ENCODE measurements at places on chromosomes 2 and 18.

DNA sequence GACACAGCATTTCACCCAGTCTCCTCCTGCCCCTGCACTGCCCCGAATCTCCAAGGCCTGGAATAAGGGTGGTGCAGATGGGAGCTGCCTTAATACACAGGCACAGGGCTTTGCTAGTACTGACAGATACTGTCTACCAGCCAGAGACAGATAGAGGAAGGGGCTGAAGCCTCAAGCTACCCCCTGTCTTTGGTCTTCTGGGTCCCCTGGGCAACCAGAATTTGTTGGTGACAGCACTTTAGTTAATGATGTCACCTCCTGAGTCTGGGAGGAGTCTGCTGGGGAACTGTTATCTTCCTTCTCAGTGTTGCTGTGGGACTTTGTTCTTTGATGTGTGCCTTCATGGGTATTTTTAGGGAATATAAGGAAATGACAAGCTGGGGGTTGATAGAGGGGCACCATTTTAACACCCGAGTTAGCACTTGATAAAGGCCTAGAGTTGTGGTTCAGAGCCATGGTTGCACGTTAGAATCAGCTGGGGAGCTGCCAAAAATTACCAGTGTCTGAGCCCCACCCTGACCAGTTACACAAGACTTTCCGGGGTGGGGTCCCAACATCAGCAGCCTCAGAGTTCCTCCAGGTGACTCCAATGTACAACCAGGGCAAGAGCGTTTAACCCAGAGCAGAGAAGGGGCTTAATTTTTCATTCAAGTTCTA lies 136.8 kb downstream of the SMAD7 start:
- no peak for DNase-seq

DNA sequence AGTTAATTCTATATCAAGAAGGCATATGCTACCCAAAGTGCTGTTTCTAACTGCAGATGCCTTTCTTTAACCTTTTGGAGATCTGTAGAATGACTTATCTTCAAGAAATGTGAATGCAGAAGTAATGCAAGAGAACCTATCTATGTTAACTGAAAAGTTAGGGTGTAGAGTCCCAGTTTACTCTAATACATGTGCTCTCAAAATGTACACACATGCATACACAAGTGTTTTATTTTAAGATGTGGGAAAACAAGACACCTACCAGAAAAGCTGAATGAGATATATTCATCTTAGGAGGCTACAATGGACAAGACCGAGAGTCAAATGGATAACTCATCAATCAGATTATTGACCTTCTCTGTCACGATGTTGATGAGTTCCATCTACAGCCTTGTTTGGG lies 80.9 kb downstream of the CDCA7 start:
- no peak for DNase-seq

DNA sequence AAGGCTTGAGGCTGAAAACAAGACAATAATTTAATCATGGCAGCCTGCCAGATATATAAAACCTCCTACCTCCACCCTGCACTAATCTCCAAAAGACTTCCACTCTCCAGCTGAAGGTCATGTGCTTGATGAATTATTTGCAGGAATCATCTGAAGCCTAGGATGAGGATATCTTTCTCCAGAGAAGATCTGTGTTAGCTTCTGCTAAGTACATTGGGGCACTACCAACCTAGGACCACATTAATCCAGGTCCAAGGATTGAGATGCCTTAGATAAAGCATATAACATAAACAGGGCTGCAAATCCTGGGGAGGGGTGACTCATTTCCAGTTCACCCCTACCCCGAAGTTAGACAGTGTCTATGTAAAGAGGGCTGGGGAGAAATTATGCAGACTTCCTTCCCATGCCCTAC lies 80.5 kb upstream of the FRZB start:
- no peak for DNase-seq

DNA sequence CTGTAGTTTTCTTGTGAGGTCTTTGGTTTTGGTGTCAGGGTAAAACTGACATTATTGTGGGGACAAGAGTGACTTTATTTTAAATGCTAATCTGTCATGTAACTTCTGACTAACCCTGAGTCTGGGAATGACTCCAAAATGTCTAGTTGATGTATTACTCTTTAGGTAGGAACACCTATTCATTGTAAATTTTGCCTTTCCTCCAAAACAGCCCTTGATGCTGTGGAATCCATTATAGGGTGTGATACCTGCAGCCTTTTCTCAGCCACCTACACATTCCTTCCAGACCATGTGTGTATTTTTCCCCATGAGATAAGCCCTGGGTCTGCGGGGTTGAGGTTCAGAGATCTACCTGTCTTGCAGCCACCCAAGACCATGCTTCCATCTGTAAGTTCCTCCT lies 4.1 kb upstream of the PRR30 start:
- no peak for DNase-seq

DNA sequence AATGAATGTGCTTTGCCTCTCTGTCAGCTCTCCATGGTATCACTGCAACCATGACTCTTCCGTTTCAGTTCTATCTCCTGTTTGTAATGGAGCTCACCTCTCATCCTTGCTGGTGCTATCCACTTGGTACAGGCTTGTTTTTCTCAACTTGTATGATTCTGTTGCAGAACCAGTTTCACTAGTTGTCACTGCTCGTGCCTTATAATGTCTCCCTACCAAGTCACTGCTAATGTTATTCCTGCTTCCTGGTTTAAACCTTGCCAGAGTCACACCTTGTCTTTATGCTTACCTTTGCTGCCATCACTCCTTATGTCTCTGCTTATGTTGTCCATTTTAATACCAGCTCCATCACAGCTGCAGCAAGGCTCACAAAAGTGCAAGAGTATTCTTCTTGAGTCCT lies 1191.0 kb upstream of the LRRTM1 start:
- DNase-seq = no peak

DNA sequence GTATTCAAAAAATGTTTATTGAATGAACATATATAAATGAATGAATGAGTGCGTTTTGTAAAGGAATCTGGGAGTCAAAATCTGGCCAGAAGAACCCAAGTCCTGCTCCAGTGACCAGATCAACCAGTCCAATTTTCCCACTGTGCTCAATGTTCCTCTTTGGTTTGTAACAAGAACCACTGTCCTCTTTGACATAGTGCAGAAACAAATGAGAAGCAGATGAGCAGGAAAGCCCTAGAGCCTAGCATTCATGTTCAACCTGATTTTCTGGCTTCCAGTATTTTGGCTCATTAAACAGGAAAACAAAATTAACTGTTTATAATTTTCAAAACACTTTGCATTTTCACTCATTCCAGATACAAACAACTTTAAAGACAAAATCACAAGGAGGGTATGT lies 23.2 kb downstream of the FAM124B start:
- DNase-seq = no peak

- no peak for DNase-seq
Measured at GRCh38 chr2:188869550-188869949, 104.6 kb upstream of the COL3A1 start.

DNA sequence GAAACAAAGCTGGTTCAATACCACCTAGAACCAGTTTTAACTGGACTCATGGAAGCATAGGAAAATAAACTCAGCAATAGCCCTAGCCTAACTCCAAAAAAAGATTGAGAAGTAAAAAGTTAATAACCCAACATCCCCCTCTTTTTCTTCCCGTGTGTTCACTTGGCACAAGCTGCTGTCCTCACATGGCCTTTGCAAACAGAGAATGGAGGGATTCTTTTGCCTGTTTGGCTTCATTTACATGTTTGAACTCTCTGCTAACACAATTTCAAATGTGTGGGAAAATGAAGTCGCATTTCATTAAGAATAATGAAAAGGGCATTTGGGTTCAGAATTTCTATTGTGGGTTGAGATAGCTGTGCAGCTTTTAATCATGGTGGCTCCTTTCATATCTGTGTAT lies 589.2 kb upstream of the LRRTM1 start:
- DNase-seq = no peak

DNA sequence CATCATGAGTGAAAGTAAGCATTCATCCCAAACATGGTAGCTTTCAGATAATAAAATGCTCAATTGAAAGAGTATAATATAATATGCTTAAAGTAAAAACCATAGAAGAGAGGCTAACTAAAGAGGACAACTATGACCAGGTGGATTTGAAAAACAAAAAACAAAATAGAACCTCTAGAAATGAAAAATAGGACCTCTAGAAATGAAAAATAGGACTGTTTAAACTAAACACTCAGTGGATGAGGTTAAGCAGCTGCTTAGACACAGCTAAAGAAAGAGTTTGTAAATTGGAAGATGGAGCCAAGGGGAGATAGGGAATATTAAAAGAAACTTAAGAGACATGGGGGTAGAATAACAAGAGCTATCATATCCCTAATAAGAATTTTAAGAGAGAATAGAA lies 301.6 kb downstream of the BCL2 start:
- DNase-seq = no peak

DNA sequence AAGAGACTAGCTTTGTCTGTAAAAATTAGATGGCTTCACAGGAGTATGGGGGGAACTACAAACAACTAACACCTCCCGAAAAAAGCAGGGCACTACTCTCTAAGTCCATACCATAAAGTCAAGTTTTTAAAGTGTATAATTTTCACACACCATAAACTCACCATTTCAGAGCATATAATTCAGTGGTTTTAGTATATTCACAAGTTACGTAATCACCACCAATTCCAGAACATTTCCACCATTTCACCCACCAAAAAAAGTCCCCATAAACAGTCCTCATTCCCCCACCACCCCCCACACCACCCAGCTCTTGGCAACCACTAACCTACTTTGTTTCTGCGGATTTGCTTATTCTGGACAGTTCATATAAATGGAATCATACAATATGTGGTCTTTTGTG lies 33.8 kb downstream of the CFAP36 start:
- no peak for DNase-seq

DNA sequence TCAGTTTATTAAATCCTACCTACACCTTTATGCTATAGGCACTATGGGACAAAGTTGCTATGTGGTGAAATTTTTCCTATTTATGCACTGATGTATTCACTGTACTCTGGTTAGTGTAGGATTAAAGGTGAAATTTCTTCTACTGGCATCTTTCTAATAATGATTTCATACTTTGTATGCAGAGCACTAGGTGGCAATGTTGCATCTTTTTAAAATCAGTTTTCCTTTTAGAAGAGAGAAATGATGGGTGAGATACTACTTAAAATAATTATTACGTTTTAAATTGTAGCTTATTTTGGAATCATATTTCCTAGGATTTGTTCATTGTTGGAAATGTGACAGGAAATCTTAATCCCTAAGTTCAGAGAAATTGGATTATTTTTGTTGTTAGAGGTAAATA lies 150.9 kb downstream of the CD8B2 start:
- peak; percentile 19 for DNase-seq

DNA sequence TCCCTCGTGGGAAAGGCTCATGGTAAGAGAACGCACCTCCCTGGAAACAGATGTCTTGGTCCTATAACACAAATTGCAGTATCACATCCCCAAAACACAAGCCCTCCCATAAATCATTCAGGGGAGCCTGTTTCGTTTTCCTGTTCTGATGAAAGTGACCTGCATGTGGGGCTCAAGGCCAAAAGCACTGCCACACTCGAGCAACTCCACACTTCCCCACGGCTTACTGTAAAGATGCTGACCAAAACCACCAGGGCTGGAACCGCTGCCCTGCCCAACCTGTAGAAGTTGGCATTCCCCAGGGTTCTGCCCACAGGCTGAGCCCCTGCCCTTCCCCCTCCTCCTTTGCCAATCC lies 139.7 kb downstream of the BCL11A start:
- peak; percentile 34 for DNase-seq

Data from GM13976 (cell line).